ENCODE measurements at places on chromosomes 4 and X. TPM values are rescaled to one million over a fixed set of nuclear protein-coding genes. Genes with fewer than 3 reads are reported as not detected.

DNA sequence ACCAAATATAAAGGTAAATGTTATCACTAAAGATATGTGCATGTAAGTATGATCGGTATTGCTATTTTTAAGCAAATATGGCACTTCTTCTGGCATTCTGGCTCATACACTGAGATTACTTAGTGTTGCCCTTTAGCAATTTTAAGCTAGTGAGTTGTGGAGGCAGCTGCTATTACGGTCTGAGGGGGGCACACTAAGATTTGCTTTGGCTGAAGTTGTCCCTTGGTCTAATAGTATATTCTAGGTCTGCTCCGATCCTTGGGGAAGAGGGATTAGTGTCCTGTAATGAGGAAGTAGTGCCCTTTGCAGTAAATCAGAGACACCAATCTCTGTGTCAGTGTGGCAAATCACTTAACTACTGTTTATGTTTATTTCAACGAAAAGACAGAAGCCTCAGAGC lies 196.5 kb upstream of the FTHL17 start:
- DNase-seq = no peak
- no peak overlapping the region for H3K27ac ChIP-seq
- H3K36me3 ChIP-seq = no peaks in the 10 kb centered on the region
- no peak overlapping the region for H3K4me3 ChIP-seq
- no peaks in the 10 kb centered on the region for H3K4me1 ChIP-seq

DNA sequence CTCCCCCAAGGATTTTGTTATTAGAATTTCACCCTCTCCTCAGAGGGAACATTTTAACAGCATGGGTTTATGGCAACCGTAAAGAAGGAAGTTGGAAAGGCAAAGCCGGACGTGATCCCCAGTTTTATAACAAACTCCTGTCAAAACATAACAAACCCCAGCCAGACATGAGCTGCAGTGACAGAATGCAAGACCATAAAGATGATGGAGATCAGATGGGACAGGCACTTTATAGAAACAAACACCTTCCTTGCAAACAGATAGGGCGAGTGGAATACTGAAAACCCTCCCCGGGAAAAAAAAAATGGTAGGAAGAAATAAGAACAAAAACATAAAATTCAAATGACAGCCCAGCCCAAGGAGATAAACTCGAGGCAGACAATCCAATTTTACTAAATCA lies 281.4 kb downstream of the LDB2 start:
- DNase-seq = no peak
- H3K27me3 ChIP-seq = no peaks in the 10 kb centered on the region
- H3K27ac ChIP-seq = no peak overlapping the region
- peaks cover 5% of the 10 kb centered on the region for H3K4me1 ChIP-seq
- H3K4me3 ChIP-seq = peak overlapping the region; percentile 1

- no peaks in the 10 kb centered on the region for H3K27me3 ChIP-seq
- no peaks in the 10 kb centered on the region for H3K36me3 ChIP-seq
- peaks cover 14% of the 10 kb centered on the region for H3K4me1 ChIP-seq
- H3K27ac ChIP-seq = no peak overlapping the region
- no peak overlapping the region for H3K4me3 ChIP-seq
These were observed 12.4 kb downstream of the CLCN4 start for GRCh38 chrX:10169175-10169574.

The CFAP299 gene
- total RNA-seq = 1.5 TPM

GRCh38 chr4:25057299-25057698 lies 26.6 kb upstream of the LGI2 start:
- no peaks in the 10 kb centered on the region for H3K36me3 ChIP-seq
- no peak for DNase-seq
- no peak overlapping the region for H3K4me3 ChIP-seq
- H3K4me1 ChIP-seq = no peaks in the 10 kb centered on the region

DNA sequence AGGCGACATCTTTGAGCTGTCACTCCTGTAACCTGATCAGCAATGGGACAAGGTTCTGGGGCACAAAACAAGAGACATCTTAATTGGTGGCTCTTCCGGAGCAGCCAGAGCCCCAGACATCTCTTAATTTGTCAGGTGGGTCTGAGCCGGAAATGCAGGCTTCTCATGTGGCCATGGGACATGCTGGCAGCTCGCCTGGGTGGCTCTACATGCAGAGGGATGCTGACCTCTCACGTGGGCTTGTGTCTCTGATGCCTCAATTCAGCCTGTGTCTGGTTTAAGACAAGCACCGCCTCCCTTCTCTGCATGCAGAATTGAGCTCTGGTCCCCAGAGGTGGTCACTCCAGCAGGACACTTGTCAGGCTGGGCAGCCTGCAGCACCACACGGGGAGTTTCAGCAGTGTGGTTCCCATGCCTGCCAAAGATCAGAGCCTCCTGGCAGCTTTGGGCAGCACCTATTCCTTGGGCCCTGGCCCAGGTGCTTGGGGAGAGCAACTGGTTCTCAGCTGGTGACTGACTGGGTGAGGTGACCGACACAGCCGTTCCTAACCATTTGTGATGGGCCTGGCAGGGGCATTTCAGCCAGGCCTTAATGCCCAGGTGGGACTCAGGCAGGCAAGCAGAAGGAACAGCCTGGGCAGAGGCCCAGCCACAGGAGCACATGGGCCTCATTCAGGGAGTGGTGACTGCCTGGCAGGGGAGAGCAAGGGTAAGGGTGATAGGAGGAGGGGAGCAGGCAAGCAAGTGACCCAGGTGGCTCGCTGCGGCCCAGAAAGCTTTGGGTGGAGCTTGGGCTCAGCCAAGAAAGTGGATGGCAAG lies 53.4 kb downstream of the HMX1 start:
- H3K4me1 ChIP-seq = no peaks in the 10 kb centered on the region
- DNase-seq = no peak
- no peaks in the 10 kb centered on the region for H3K36me3 ChIP-seq
- H3K27ac ChIP-seq = no peak overlapping the region

DNA sequence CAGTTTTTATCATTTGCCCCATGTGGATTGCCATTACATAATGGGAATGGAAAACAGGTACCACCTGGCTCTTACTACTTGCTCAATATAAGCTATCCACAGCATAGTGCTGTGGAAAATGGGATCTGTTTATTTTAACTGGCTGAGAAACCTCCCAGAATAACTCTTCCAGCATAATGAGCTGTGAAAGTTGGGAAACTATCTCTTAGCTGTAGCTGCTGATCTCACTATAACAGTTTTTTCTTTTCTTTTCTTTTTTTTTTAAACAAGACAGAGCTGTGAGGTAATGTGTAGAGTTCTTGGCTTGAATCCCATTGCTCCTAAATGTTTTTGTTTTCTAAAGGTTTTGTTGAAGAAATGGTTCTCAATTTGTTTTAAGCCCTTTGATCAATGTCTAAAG lies 988.3 kb downstream of the PCDH19 start:
- no peaks in the 10 kb centered on the region for H3K27me3 ChIP-seq
- H3K4me1 ChIP-seq = no peaks in the 10 kb centered on the region
- H3K36me3 ChIP-seq = no peaks in the 10 kb centered on the region
- no peak overlapping the region for H3K27ac ChIP-seq

The PDGFC gene
- total RNA-seq = 147 TPM

DNA sequence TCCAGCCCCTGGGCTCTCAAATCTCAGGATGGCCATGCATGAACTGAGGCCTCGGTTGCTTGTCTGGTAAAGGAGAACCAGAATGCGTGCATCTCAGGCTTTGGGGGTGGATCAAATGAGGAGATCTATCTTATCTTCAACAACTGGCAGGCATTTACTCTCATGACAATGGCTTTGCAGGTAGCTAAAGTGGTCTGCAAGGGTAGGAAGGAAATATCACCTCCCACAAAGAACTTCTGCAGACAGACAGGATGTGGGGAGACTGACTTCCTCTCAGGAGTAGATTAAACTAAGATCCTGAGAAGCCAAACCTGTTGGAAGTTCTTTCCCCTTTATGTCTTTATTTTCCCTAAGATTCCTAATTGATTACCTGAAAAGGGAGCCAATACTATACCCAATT lies 7.8 kb downstream of the LDB2 start:
- peaks cover 10% of the 10 kb centered on the region for H3K36me3 ChIP-seq
- H3K27ac ChIP-seq = no peak overlapping the region
- no peak overlapping the region for H3K4me3 ChIP-seq
- DNase-seq = no peak

- peaks cover 11% of the 10 kb centered on the region for H3K4me1 ChIP-seq
- no peaks in the 10 kb centered on the region for H3K27me3 ChIP-seq
- H3K4me3 ChIP-seq = no peak overlapping the region
- peaks cover 65% of the 10 kb centered on the region for H3K36me3 ChIP-seq
- DNase-seq = no peak
These were observed 31.9 kb downstream of the SETD7 start for GRCh38 chr4:139524062-139524631.

DNA sequence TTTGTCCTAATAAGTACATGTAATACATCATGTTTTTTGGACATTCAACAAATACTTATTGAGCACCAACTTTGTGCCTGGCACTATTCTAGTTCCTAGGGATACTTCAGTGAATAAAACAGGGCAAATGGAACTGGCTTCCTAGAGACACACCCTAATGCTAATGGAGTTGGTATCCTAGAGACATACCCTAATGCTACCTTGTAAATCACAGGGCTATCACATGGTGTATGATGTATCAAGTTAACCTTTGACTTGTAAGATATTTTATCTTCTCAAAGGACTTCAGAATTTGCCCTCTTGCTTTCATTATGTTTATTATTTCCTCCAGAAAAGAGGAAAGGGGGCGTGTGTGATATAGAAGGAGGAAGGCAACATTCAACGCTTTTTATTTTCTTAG lies 10.1 kb downstream of the GK start:
- no peak for DNase-seq
- H3K36me3 ChIP-seq = no peaks in the 10 kb centered on the region
- H3K4me1 ChIP-seq = peaks cover 3% of the 10 kb centered on the region
- no peaks in the 10 kb centered on the region for H3K27me3 ChIP-seq

The SLC49A3 gene
- total RNA-seq = 13.6 TPM

GRCh38 chr4:141771889-141772830 lies 135.8 kb downstream of the IL15 start:
- no peaks in the 10 kb centered on the region for H3K36me3 ChIP-seq
- peak overlapping the region; percentile 57 for H3K4me3 ChIP-seq
- no peak overlapping the region for H3K27ac ChIP-seq
- DNase-seq = no peak
- H3K4me1 ChIP-seq = peaks cover 16% of the 10 kb centered on the region

The GPM6B gene
- 1.1 TPM for total RNA-seq

GRCh38 chr4:3186609-3187008 lies 62.4 kb upstream of the MSANTD1 start:
- no peak for DNase-seq
- peaks cover 60% of the 10 kb centered on the region for H3K36me3 ChIP-seq
- H3K27ac ChIP-seq = no peak overlapping the region
- H3K4me1 ChIP-seq = no peaks in the 10 kb centered on the region
- no peak overlapping the region for H3K4me3 ChIP-seq
- H3K27me3 ChIP-seq = no peaks in the 10 kb centered on the region

GRCh38 chr4:150744570-150744969 lies 162.6 kb downstream of the MAB21L2 start:
- H3K27me3 ChIP-seq = no peaks in the 10 kb centered on the region
- no peak for DNase-seq
- no peak overlapping the region for H3K27ac ChIP-seq
- no peaks in the 10 kb centered on the region for H3K36me3 ChIP-seq
- H3K4me1 ChIP-seq = peaks cover 9% of the 10 kb centered on the region

GRCh38 chrX:102712981-102713625 lies 855 bp downstream of the GPRASP2 start:
- H3K27me3 ChIP-seq = no peaks in the 10 kb centered on the region
- peak overlapping the region; percentile 78 for H3K4me3 ChIP-seq
- H3K36me3 ChIP-seq = no peaks in the 10 kb centered on the region
- no peak overlapping the region for H3K27ac ChIP-seq
- peak; percentile 85 for DNase-seq
- no peaks in the 10 kb centered on the region for H3K4me1 ChIP-seq

DNA sequence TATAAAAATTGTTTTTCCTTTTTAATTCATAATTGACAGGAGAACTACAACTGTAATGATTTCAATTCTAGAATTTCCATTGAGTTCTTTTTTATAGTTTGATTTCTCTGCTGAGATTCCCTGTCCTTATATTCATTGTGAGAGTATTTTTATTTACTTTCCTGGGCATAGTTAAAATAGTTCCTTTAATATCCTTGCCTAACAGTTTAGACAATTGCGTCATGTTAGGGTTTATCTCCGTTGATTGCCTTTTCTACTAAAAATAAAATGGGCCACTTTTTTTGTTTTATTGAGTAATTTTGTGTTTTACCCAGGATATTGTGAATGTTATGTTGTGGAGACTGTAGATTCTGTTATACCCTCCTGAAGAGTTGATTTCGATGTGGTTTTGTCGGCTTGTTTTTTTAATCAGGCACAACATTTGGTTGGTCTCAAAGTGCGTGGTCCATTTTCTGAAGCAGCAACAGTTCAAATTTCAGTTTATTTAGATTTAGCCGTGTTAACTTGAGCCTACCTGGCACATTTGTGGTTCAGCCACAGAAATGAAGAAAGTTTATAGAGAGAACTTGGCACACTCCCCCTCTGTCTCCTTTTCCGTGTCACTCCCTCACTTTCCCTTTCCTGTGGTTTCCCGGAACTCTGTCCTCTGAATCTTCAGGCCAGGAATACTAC lies 16.0 kb upstream of the PRRG1 start:
- no peak for DNase-seq
- no peaks in the 10 kb centered on the region for H3K27me3 ChIP-seq
- H3K36me3 ChIP-seq = no peaks in the 10 kb centered on the region
- H3K4me1 ChIP-seq = no peaks in the 10 kb centered on the region

The ANKRD17 gene
- 49.9 TPM for total RNA-seq
